ENCODE measurements at places on chromosomes 12 and 14.

DNA sequence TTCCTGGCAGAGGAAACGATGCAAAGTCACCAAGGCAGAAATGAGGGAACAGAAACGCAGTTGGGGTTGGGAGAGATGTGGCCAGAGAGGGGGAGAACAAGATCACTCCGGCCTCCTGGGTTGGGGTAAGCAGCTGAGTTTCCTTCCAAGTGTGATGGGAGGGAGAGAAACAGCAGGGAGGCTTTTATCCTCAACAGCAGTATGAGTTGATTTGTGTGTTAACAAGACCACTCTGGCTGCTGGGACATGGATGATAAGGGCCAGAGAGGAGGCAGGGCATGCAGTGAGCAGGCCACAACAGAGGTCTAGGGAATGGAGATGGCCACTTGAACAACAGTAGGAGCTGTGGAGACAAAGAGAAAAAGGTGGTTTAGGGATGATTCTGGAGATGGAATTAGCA is 66.8 kb downstream of the GLRX5 start:
- H3K36me3 ChIP-seq: no peaks in the 10 kb centered on the region
- DNase-seq: no peak
- no peak overlapping the region for H3K27ac ChIP-seq
- H3K4me1 ChIP-seq: no peaks in the 10 kb centered on the region

GRCh38 chr12:87157791-87158190 is 871.4 kb downstream of the C12orf50 start:
- no peaks in the 10 kb centered on the region for H3K36me3 ChIP-seq
- no peak overlapping the region for H3K4me3 ChIP-seq
- no peaks in the 10 kb centered on the region for H3K4me1 ChIP-seq
- no peaks in the 10 kb centered on the region for H3K27me3 ChIP-seq

GRCh38 chr14:99821519-99822508 is 28.6 kb downstream of the EML1 start:
- H3K36me3 ChIP-seq: no peaks in the 10 kb centered on the region
- H3K27me3 ChIP-seq: no peaks in the 10 kb centered on the region
- DNase-seq: no peak
- no peak overlapping the region for H3K4me3 ChIP-seq
- no peak overlapping the region for H3K27ac ChIP-seq

DNA sequence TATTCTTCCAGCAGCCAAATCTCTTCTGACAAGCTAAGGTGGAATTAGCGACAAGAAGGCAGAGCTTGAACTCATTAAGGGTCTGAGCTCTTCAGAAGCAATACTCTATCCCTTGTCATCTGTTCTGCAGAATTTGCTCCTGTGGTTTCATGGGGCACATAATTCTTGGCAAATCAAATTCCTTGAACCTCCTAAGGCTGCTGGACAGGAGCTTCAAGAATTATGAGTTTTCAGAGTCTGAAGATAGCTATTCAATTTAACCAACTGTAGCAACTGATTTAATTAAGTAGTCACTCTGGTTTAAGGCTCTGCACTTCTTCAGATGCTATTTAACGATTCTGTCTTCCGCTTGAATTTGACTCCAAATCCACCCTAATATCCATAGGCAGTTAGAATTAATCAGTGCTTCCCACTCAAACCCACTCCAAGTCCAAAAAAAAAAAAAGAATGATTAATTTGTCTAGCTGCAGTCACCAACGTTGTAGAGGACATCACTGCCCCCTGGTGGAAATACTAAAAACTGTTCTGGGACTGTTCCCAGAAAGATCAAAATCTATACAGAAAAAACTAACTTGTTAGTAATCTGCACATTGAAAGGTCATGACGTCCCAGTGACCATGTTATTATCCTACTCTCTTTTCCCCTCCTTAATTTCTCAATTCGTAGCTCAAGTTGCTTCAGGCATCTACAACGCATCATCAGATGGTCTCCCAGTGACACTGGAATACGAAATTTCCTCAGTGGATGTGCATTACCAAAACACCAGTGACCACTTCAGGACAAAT is 169.9 kb downstream of the KIF21A start:
- no peaks in the 10 kb centered on the region for H3K4me1 ChIP-seq
- H3K27me3 ChIP-seq: no peaks in the 10 kb centered on the region
- H3K27ac ChIP-seq: no peak overlapping the region
- H3K4me3 ChIP-seq: no peak overlapping the region
- DNase-seq: no peak
- no peaks in the 10 kb centered on the region for H3K36me3 ChIP-seq

GRCh38 chr14:73026243-73026844 is 562 bp downstream of the ZFYVE1 start:
- peak overlapping the region; percentile 97 for H3K27ac ChIP-seq
- H3K4me1 ChIP-seq: peaks cover 20% of the 10 kb centered on the region
- peaks cover 12% of the 10 kb centered on the region for H3K36me3 ChIP-seq
- DNase-seq: no peak

GRCh38 chr12:1540690-1541089 is 53.7 kb downstream of the FBXL14 start:
- H3K4me3 ChIP-seq: no peak overlapping the region
- no peak overlapping the region for H3K27ac ChIP-seq
- no peaks in the 10 kb centered on the region for H3K36me3 ChIP-seq
- no peaks in the 10 kb centered on the region for H3K4me1 ChIP-seq
- H3K27me3 ChIP-seq: no peaks in the 10 kb centered on the region

GRCh38 chr12:98374007-98374406 is 141.4 kb upstream of the TMPO start:
- H3K4me1 ChIP-seq: no peaks in the 10 kb centered on the region
- DNase-seq: no peak
- H3K36me3 ChIP-seq: no peaks in the 10 kb centered on the region
- H3K27me3 ChIP-seq: peaks cover 2% of the 10 kb centered on the region
- no peak overlapping the region for H3K27ac ChIP-seq

GRCh38 chr14:70278281-70278680 is 81.2 kb downstream of the COX16 start:
- H3K27ac ChIP-seq: no peak overlapping the region
- H3K4me1 ChIP-seq: no peaks in the 10 kb centered on the region
- no peak for DNase-seq
- H3K36me3 ChIP-seq: no peaks in the 10 kb centered on the region

GRCh38 chr14:102255401-102256190 is 49.4 kb downstream of the MOK start:
- no peak overlapping the region for H3K4me3 ChIP-seq
- no peaks in the 10 kb centered on the region for H3K27me3 ChIP-seq
- DNase-seq: no peak
- H3K27ac ChIP-seq: no peak overlapping the region
- H3K4me1 ChIP-seq: no peaks in the 10 kb centered on the region

DNA sequence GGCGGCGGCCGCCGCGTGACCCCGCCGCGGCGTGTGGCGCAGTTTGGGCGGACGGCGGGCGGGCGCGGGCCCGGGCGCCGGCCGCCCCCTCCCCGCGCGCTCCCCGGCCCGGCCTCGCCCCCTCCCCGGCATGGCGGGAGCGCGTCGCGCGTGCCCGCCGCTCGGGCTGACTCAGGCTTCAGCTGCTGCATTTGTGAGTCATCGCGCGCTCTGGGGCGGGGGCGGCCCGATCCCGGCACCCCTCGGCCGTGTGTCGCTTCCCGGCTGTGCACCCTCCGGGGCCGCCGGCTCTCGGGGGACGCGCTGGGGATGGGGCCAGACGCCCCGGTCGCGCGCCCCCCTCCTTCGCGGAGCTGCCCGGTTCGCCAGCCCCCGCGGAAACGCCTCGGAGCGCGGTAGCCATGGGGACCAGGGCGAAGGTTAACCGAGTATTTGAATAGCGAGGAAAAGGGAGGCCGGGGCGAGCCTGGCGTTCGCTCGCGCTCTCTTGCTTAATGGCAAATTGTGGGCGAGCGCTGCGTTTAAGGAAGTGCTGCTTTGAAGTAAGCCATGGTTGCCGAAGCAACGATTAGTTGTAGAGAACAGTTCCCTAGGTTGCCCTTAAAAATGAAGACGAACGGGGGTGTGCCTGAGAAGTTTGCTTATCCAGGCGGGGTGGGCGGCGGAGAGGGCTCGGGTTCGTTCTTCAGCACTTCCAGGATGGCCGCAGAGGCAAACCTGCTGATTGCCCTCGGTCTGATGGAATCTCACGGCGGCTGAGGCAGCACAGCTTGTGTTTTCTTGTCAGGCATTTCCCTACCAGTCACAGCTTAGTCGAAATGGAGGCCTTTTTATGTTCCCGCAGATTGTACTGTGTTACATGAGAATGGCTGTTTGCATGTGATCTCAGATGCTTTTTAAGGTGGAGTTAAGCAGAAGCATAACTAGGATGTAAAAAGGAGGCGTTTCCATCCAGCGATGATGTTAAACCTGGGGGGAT is 896 bp downstream of the EIF5 start:
- no peaks in the 10 kb centered on the region for H3K27me3 ChIP-seq
- DNase-seq: peak; percentile 85
- peak overlapping the region; percentile 100 for H3K27ac ChIP-seq
- H3K36me3 ChIP-seq: peaks cover 49% of the 10 kb centered on the region
- H3K4me1 ChIP-seq: peaks cover 22% of the 10 kb centered on the region
- peak overlapping the region; percentile 65 for H3K4me3 ChIP-seq

GRCh38 chr14:99473458-99473857 is 7.2 kb downstream of the SETD3 start:
- no peaks in the 10 kb centered on the region for H3K27me3 ChIP-seq
- no peak overlapping the region for H3K27ac ChIP-seq
- peaks cover 3% of the 10 kb centered on the region for H3K4me1 ChIP-seq

DNA sequence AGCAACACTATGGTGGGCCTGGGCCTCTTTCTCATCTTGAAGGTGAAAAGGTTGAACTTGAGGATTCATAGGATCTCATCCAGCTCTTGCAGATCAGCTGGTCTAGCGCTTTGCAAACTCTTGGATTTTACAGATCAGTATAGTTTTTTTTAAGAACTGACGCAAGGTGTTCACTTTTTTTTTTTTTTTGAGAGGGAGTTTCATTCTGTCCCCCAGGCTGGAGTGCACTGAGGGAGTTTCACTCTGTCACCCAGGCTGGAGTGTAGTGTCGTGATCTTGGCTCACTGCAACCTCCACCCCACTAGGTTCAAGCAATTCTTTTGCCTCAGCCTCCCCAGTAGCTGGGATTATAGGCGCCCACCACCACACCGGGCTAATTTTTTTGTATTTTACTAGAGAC is 20.4 kb upstream of the LGMN start:
- no peak overlapping the region for H3K4me3 ChIP-seq
- H3K4me1 ChIP-seq: no peaks in the 10 kb centered on the region
- DNase-seq: no peak
- H3K27ac ChIP-seq: no peak overlapping the region
- H3K27me3 ChIP-seq: no peaks in the 10 kb centered on the region

DNA sequence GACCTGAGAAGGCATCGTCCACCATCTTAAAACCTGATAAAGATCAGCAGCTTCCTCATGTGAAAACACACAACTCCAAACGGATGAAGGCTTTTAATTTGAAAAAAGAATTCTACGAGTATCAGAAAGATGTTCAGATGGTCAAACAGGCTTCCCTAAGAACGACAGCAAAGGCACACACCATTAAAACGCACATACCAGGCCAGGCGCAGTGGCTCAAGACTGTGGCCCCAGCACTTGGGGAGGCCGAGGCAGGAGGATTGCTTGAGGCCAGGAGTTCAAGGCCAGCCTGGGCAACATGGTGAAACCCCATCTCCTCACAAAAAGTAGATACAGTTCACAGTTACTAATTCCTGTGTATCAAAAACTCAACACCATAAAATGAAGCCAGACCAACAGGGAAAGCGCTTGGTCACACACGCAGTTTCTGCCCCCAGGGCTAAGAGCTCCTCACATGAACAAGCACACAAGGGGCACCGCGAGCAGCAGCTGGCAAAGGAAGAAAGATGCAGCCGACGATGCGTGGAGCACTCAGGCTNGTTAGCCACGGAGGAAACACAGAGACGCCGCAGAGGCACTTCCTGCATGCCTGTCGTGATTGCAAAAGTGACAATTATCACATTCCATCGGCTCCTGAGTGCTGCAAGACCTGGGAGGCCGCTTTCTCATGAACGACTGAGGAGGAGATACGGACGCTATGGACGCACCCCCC is 78.0 kb downstream of the NOC4L start:
- H3K36me3 ChIP-seq: no peaks in the 10 kb centered on the region
- H3K27ac ChIP-seq: no peak overlapping the region
- no peak overlapping the region for H3K4me3 ChIP-seq
- H3K27me3 ChIP-seq: no peaks in the 10 kb centered on the region
- DNase-seq: peak; percentile 50

- H3K27ac ChIP-seq: peak overlapping the region; percentile 88
- H3K4me1 ChIP-seq: peaks cover 17% of the 10 kb centered on the region
- DNase-seq: no peak
- peaks cover 7% of the 10 kb centered on the region for H3K36me3 ChIP-seq
- H3K4me3 ChIP-seq: peak overlapping the region; percentile 59
Measured at GRCh38 chr12:56151672-56152131, 685 bp upstream of the MYL6B start.

- H3K36me3 ChIP-seq: no peaks in the 10 kb centered on the region
- H3K4me1 ChIP-seq: peaks cover 63% of the 10 kb centered on the region
- DNase-seq: no peak
- no peaks in the 10 kb centered on the region for H3K27me3 ChIP-seq
- no peak overlapping the region for H3K4me3 ChIP-seq
Measured at GRCh38 chr14:55589171-55589570, 9.2 kb downstream of the KTN1 start.

GRCh38 chr12:122355706-122356105 is 66.8 kb downstream of the CLIP1 start:
- H3K36me3 ChIP-seq: peaks cover 65% of the 10 kb centered on the region
- no peak overlapping the region for H3K27ac ChIP-seq
- no peak overlapping the region for H3K4me3 ChIP-seq
- H3K4me1 ChIP-seq: peaks cover under 1% of the 10 kb centered on the region

DNA sequence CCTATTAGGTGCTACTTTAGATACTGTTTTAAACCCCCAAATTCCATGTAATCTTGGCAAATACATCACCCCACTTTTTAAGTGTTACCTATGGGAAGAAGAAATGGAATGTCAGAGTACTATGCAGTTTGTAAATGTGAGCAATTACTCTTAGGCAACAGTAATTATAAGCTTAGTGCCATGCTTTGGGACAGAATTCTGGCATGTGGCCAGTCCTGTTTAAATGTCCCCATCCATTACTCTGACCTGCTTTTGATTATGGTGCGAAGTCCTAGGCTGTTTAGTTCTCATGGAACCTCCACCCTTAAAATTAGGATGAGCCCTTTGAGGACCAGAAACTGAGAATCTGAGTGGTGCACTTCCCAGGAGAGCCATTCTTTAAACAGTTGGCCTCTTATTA is 321.4 kb upstream of the RGS6 start:
- no peaks in the 10 kb centered on the region for H3K36me3 ChIP-seq
- no peak overlapping the region for H3K27ac ChIP-seq
- DNase-seq: no peak
- H3K4me1 ChIP-seq: peaks cover 15% of the 10 kb centered on the region
- no peaks in the 10 kb centered on the region for H3K27me3 ChIP-seq

All from tibial artery (tissue), 4 donors.